ENCODE measurements at places on chromosomes 5 and 9.

DNA sequence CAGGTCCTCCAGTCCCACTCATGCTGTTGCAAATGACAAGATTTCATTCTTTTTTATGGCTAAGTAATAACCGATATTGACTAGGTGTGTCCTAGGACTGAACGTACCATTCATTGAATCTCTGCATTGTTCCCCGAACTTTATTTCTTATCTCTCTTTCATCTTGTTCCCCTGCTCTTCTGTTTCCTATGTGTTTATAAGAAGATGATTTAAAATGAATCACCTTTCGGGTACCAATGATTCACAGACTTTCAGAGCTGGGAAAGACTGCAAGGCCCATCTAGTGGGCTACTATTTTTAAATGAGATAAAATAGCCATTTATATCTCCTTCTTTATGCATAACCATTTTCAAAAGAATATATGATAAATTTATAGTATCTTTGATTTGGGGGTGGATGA lies 133.0 kb downstream of the CDH18 start:
- DNase-seq = no peak

GRCh38 chr5:62948301-62948700 lies 369.7 kb downstream of the LRRC70 start:
- no peak for DNase-seq

- no peak for DNase-seq
Observed at GRCh38 chr5:9388941-9389674, 156.8 kb downstream of the SEMA5A start.

GRCh38 chr5:175215906-175216305 lies 228.1 kb downstream of the DRD1 start:
- no peak for DNase-seq

- DNase-seq = no peak
Observed at GRCh38 chr5:25423271-25423670, 778.5 kb upstream of the CDH10 start.

DNA sequence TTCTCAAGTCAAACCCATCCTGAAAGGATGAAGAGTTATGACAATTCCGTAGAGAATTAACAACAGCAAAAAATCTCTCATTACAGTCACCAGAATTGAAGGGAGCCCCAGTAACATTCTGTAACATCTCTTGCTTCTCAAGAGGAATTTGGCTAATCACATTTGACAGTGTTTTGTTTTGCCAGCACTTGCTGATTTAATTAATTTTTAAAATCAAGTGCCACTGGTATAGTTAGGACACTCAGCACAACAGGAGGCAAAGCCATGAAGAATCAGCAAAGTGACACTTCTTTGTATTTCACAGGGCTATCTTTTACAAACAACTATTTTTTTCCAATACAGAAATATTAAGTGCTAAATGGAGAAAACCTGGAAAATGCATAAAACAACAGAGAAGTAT lies 152.8 kb downstream of the MCTP1 start:
- no peak for DNase-seq

- DNase-seq = peak; percentile 24
Observed at GRCh38 chr5:177553671-177554429, 513 bp downstream of the FAM193B start.

DNA sequence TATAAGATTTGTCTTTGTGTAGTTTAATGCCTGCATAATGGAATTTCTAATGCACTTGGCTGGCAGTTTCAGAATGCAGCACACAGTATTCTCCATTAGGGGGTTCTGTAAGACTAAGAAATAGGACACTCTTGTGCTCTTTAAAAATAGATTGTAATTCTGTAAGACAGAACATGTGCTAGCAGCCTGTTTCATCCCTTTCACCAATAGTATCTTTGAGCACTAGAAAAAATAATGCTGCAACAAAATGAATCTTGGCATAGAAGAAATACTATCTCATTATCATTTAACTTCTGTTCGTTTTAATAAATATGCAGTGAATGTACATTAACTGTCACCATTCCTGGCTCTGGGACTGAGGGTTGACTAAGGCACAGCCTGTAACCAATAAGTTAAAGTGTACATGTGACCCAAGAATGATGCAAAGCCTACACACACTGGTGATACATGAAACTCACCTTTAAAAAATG lies 23.8 kb upstream of the ZNF622 start:
- DNase-seq = no peak
